ENCODE measurements at places on chromosomes 16 and 17. TPM values are rescaled to one million over a fixed set of nuclear protein-coding genes. Genes with fewer than 3 reads are reported as not detected.

DNA sequence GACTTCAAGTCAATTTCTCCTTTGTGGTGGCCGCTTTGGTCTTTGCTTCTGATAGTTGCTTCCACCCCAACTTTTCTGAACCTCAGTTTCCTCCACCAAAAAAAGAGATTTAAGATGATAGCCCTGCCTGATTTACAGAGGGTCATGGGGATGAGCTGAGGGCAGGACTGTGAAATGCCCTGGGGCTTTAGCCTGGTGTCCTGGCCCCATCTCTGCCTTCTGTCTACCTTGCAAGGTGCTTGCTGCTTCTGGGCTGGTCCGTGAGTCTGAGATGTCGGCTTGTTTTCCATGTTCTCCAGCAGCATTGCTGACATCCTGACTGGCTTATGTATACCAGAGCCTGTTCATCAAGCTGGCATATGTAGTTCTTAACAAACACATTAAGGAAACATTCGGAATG is 191.9 kb upstream of the MPHOSPH6 start:
- no peak for DNase-seq

- no peak for DNase-seq
Measured at GRCh38 chr17:62219221-62219899, 154.3 kb upstream of the MED13 start.

- no peak for DNase-seq
Measured at GRCh38 chr16:8872967-8873865, 4.4 kb upstream of the CARHSP1 start.

DNA sequence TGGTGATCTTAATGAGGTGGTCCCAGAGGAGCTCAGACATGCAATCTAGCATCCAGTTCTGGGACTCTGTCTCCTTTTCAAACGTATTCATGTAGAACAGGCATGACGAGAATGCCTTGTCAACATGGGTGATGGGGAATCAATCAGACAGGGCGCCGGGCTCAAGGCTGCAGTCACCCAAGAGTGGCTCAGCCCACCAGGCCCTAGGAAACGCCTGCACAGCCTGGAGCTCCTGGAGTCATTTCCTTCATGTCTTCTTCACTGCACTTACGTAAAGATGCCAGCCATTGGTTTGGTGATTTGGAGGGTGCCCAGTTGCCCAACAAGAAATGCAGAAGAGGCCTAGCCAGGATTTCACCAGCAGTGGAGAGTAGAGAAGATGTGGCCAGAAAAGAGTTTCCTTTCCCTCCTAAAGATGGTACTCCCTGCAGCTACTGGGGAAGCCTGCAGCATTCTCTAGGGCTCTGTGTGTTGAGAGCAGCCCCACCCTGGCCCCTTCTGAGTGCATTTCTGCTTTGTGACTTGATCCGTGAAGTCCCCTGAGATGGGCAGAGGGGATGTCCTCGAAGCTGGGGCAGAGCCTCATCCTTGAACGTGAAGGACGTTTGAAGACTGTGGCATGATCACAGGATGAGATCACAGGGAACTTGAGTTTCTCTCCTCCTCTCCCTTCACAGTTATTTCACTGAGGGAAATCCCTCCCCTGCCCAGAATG is 24.0 kb upstream of the STH start:
- DNase-seq, result peak; percentile 68

Gene PIK3R5
- polyA plus RNA-seq, result 13.5 TPM

Gene PAQR4
- not detected for polyA plus RNA-seq
